Kidney capillary endothelial cell (primary cell): ENCODE measurements at places on chromosomes 2 and 18.

- no peak for DNase-seq
These were observed 11.3 kb upstream of the BZW1 start for GRCh38 chr2:200800458-200800857.

GRCh38 chr2:28413152-28413898 lies 20.7 kb downstream of the FOSL2 start:
- DNase-seq = no peak

GRCh38 chr2:219662566-219662965 lies 35.1 kb downstream of the SLC4A3 start:
- DNase-seq = no peak

- no peak for DNase-seq
These were observed 185.8 kb upstream of the ARL4C start for GRCh38 chr2:234682492-234683228.
